Esophagus muscularis mucosa (tissue), 4 donors: ENCODE measurements at places on chromosomes 1 and 21. TPM values are rescaled to one million over a fixed set of nuclear protein-coding genes. Genes with fewer than 3 reads are reported as not detected.

GRCh38 chr1:87410776-87411480 is 82.2 kb downstream of the LMO4 start:
- no peak for DNase-seq

- DNase-seq: no peak
These were observed 15.0 kb upstream of the ABCG1 start for GRCh38 chr21:42203936-42204335.

DNA sequence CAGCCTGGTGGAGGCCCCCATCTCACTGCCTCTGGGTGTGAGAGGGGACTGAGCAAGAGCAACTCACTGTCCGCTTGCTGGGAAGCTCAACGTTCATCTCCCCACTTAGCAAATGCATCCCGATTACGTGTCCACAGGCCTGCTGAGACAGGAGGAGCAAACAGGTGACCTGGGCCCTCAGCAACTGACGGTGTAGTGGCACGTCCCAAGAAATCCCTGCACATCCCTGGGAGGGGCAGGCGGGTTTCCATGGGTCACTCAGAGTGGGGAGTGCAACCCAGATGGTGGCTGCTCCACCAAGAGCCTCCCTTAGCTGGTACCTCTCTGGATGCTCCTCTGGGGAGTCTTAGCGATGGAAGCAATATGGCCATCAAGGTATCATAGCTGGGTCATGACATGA is 229.4 kb downstream of the DYRK1A start:
- peak; percentile 53 for DNase-seq

GRCh38 chr1:47772960-47773682 is 224.1 kb downstream of the TRABD2B start:
- no peak for DNase-seq

DNA sequence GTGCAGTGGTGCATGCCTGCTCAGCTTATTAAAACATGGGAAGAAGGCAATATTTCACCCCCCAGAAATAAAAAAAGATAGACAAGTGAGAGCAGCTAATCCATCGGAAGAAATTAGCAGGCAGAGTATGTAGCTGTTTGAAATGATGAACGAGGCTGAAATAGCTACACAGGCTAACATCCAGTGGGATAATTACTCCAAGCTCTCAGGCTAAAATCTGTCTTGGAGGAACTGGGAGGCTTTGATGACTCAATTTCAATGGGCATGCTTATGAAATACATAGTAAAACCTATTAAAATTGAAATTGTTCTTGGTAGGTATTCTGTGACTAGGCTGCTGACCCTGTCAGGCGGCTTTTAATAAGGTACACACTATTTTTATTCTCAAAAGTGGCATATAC is 84.1 kb upstream of the RRP15 start:
- no peak for DNase-seq

DNA sequence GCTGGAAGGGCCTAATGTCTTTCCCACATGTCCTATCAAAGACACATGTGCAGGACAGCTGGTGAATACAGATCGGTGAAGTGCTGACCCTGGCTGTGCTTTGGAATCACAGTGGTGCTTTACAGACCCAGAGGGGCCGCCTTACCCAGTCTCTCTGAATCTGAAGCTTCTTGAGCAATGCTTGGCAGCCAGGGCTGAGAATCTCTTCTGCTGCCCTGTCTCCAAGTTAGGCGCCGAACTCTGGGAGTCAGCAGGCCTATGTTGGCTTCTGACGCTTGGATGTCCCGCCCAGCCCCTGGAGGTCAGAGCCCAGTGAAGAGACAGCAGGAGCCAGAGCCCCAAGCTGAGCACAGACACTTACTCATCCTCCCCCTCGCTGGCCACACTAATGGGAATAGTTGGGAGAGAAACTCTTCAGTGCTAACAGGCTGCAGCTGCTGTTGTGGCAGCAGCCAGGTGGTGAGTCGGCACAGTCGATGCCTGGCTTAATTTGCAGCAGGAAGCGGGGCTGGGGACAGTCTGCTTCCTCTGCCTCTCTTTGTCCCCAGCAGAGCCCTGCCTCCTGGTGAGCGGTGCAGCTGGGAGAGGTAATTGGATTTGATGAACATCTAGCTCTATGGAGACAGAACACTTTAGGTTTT is 68.1 kb downstream of the URB2 start:
- DNase-seq: peak; percentile 95

GRCh38 chr1:200173097-200173618 is 145.6 kb downstream of the NR5A2 start:
- no peak for DNase-seq

- DNase-seq: no peak
These were observed 11.4 kb downstream of the NEXN start for GRCh38 chr1:77899647-77900320.

Gene TMEM54
- 105 TPM for total RNA-seq

Gene AK4
- 41.1 TPM for total RNA-seq
